ENCODE measurements at places on chromosomes 3 and 15. TPM values are rescaled to one million over a fixed set of nuclear protein-coding genes. Genes with fewer than 3 reads are reported as not detected.

- no peak for DNase-seq
These were observed 828.4 kb upstream of the DPPA4 start for GRCh38 chr3:110165753-110166152.

DNA sequence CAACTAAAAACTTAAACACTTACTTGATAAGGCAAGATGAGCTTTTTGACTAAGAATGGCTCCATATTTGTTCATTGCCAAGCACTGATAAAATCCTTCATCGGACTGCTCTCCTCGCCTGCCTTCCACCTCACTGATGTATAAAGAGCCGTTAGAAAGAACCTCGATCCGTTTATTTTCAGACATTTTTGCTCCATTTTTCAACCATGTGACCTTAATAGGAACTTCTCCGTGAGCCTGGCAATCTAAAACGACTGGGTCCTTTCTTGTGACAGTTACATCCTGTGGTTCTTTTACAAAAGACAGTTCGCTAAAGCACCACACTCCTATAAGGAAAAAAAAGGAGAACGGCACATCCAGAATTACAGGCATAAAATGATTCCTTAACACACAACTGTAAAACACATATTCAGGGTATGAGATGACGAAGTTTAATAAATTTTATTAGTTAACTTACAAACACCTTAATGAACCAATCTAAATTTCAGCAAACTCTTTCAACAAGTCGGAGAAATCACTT lies 2.5 kb downstream of the PRTG start:
- no peak for DNase-seq

DNA sequence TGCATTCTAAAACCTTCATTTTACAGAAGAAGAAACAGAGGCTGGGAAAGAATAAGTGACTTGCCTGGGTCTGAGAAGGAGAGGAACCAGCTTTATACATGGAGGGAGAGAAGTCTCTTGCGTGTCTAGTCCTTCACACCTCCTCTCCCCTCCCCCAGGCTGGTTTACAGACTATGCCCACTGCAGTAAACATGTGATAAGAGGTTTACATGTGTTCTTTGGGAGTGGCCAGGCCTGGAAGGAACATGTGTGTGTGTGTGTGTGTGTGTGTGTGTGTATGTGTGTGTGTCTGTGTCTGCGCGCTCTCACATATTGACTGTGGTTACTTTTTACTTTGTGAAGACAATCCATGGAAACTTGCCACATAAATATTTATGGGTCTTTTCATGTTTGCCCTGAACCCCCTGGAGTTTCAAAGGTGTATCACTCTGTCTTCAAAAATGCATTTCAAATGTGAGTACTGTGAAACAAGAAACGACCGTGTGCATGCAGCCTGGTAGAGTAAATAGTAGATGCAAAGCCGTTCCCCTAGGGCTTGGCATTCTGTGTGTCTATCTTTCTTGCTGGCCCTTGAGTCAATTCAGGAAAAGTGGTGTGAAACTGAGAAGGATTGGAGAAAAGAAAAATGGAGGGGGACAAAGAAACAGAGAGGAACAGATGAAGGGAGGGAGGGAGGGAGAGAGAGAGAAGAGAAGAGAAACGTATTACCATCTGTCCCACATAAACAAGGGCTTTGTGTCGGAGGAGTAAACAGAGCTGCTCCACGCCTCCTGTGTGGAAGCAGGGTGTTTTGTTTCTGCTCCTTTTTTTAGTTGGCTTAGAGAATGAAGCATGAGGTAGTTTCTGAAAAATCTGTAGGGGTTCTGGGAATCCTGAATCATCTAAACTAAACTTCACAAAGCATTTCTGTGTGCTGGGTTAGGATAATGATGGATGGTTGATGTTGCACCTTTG lies 51.7 kb downstream of the CLDN11 start:
- DNase-seq = no peak

DNA sequence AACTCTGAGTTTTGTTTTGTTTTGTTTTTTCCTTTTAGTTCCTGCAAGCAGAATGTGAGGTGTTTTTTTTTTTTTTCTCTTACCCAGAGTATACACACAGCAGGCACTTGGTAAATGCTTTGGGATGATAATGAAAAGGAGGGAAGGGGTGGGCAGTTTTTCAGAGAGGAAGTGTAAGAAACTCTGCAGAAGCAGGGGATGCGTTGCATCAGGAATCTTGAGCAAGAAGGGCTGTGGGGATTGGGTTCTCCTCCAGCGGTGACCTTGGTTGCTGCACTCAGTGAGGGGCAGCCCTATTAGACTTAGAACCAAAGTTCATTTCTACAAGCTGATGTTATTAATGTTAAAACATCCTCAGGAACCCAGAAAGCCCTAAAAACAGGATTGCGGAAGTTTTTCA lies 32.2 kb upstream of the TMEM158 start:
- DNase-seq = no peak

The CASR gene
- not detected for polyA plus RNA-seq

Data from K562 (cell line).